Mesothelial cell of epicardium (in vitro differentiated cells): ENCODE measurements at places on chromosomes 6 and 20. TPM values are rescaled to one million over a fixed set of nuclear protein-coding genes. Genes with fewer than 3 reads are reported as not detected.

Gene DEFB114
- not detected in 3 replicates for total RNA-seq

GRCh38 chr6:123841067-123841896 is 37.6 kb downstream of the NKAIN2 start:
- peaks cover 85% of the 10 kb centered on the region for H3K27me3 ChIP-seq
- peaks cover 8% of the 10 kb centered on the region for H3K4me1 ChIP-seq
- H3K27ac ChIP-seq, result no peak overlapping the region
- H3K36me3 ChIP-seq, result no peaks in the 10 kb centered on the region

- H3K27ac ChIP-seq, result no peak overlapping the region
- H3K36me3 ChIP-seq, result peaks cover 3% of the 10 kb centered on the region
- H3K4me3 ChIP-seq, result no peak overlapping the region
- no peak for DNase-seq
Observed at GRCh38 chr6:3322366-3322890, 63.7 kb downstream of the PSMG4 start.

- H3K36me3 ChIP-seq, result no peaks in the 10 kb centered on the region
- no peaks in the 10 kb centered on the region for H3K27me3 ChIP-seq
- H3K27ac ChIP-seq, result no peak overlapping the region
Observed at GRCh38 chr6:155441112-155441465, 14.6 kb downstream of the NOX3 start.

DNA sequence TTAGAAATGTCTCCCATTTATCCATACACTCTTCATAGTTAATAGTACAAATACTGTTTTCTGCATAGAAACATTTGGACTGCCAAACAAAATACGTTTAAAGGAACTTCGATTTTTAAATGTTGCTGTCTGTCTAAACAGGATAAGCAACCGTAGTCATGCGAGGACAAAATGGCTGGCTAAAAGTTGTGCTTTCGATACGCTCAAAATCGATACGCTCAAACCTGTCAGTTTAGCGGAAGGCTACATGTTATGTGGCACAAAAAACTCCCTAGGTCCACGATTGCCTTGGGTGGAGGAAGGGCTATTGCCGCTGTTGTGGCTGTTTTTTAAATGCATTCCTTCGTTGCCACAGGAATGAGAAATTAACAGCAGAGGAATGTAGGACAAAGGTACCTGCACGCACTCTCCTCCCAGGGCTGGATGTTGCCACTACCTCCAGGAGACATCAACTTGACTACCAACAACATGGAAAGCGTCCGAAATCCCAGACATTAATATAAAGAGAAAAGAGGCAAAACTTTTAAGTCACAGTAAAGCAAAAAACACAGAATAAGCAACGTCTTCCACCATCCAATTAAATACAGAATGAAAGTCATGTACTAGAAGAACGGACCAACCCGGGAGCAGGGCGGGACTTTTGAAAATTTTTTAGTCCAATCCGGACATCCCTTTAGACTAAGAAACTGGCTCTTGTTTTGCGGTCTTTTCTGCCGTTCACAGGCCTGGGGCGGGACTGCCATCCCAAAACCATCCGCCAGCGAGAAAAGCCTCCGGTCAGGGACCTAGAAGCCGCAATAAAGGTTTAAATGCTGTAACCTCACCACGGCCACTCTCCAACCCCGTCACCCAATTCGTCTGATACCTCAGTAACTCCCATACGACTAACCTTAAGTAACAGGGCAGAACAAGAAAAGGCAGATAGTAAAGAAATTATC is 32.2 kb upstream of the HFE start:
- H3K27me3 ChIP-seq, result no peaks in the 10 kb centered on the region
- peak overlapping the region; percentile 86 for H3K4me3 ChIP-seq
- H3K36me3 ChIP-seq, result no peaks in the 10 kb centered on the region
- peaks cover 20% of the 10 kb centered on the region for H3K4me1 ChIP-seq
- DNase-seq, result peak; percentile 67

DNA sequence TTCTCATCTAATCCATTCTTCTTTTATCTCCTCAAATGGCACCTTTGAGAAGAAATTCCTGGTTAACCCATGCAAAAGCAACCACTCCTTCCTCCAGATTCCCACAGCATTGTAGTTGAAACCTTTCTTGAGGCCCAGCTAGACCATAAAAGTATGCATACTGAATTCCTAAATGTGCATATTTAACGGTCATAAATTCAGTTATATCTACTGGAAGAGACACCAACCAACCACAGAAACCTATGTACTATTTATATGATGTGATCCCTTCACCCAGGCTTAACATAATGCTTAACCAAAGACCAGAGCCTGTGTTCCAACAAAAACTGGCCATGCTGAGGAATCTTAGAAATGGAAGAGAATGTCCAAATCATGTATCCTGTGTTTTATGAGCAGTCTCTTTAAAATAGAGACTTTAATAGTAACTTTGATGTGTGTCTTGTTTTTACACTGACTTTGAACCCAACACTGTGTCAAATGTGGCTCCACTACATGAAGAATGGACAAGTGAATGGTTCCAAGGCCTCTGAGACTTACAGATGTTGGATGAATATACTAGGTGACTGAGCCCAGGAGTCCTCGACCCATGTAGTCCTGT is 11.4 kb upstream of the TAF8 start:
- H3K4me3 ChIP-seq, result no peak overlapping the region
- DNase-seq, result no peak
- peak overlapping the region; percentile 74 for H3K27ac ChIP-seq
- H3K27me3 ChIP-seq, result no peaks in the 10 kb centered on the region
- H3K36me3 ChIP-seq, result peaks cover 3% of the 10 kb centered on the region

DNA sequence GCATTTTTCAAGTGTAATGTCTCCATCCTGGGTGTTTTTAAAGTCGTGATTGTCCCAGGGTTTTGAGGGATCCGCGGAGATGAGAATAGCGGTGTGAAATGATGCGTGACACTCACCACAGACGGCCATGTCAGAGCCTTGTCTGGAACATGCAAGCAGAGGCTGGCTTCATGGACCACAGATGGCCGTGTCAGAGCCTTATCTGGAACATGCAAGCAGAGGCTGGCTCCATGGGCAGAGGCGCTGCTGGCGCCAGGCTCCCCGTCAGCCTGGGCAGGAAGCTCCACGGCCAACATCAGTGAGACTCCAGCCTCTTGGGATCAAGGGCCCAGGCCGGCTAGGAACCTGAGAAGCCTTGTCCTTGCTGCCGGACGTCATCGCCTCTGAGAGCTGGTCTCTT is 7.7 kb upstream of the MRGBP start:
- no peak overlapping the region for H3K27ac ChIP-seq
- DNase-seq, result no peak
- H3K27me3 ChIP-seq, result peaks cover 1% of the 10 kb centered on the region
- H3K4me1 ChIP-seq, result peaks cover 37% of the 10 kb centered on the region
